ENCODE measurements at places on chromosomes 5 and 9.

DNA sequence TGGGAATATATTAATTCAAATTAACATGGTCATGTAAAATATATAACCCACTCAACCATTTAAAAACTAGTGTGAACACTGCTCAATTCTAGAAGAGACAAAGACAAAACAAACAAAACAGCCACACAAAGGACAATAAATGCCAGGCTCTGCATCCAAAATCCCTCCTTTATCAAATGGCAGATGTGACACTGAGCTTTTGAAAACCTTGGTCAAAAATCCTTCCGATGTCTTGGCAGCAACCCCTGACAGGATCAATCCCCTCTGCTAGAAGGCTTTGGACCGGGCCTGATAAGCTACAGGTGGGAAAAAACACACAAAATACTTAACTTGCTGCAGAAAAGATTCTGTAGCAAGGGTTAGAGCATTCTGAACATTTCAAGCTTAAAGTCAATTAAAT is 61.5 kb downstream of the ZFR start:
- no peak for DNase-seq

DNA sequence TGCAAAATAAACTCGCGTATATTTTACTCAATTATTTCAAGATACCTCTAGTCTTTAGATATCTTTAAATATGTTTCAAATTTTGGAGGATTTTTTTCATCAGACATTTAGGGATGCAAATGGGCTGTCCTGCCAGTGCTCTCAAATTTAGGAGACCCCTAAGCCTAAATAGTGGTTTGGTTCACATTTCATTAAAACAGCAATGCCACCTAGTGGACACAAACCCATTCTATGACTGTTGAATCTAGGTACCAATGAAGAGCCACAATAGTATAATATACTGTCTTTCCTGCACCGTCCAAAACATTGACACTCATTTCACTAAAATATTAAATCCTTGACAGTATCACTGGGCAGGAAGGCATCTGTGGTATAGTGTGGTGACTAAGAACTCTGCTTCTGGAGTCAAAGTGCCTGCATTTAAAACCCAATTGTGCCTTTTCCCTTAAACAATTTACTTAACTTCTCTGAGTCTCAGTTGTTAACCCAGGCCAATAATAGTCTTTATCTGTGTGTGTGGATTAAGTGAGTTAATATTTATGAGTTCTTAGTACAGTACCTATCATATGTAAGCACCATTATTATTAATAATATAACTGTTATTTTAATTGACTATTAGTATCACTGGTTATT is 148.0 kb downstream of the RORB start:
- no peak for DNase-seq

GRCh38 chr5:36079200-36079781 is 12.6 kb upstream of the UGT3A2 start:
- DNase-seq, result peak; percentile 8

DNA sequence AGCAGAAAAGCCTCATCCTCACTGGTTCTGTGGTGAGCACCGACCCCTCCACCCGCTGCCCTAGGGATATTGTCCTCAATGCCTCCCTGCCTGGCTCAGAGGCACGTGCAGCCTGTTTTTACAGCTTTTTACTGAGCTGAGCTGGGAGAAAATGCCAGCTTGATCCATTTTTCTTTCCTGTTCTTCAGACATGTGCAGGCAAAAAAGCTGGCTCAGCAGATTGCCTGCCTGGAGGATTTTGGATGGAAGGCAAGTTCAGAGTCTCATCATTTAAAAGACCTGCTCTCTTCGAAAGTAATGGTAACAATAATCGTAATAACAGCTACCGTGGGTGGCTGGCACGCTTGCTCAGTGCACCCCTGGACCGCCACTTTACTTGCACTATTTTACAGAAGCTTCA is 135.0 kb upstream of the SMIM23 start:
- no peak for DNase-seq

- no peak for DNase-seq
Observed at GRCh38 chr5:102226321-102226720, 69.8 kb downstream of the SLCO4C1 start.

GRCh38 chr5:121138495-121138907 is 674.4 kb downstream of the PRR16 start:
- DNase-seq, result no peak

GRCh38 chr5:179900711-179901110 is 7.0 kb downstream of the TBC1D9B start:
- no peak for DNase-seq

Data from CD4-positive, alpha-beta T cell treated with Interleukin-6 at 100 ng/mL for 8 hours (primary cell).